ENCODE measurements at places on chromosomes 2 and 18.

DNA sequence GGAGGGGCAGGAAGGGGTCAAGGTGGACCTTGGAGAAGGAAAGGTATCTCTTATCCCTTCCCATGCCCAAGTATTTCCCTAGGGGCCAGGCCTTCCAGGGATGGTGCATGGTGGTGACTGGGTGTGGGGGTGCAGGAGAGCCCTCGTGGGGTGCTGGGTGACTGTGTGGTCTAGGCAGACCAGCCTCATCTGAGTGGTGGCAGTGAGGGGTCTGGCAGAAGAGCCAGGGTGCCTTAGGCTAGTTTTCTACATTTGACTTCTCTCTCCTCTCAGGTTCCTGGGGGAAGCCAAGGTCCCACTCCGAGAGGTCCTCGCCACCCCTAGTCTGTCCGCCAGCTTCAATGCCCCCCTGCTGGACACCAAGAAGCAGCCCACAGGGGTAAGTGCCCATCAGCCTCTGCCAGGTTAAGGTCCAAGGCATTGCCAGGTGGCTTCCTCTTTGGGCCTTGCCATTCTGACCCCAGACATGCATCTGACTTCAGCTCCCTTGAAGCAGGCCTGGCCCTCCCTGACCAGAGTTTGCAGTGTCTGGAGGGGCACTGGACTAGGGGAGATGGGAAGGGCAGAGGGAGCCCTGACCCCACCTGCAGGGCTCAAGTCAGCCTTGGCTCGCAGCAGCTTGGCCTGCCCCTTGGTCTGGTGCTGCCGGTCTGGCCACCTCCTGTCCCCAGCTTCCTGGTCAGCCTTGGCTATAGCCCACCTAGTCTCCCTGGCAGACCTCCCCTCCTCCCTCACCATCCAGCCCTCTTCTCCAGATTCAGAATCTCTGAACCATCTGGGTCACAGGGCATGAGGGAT is 49.8 kb downstream of the DYSF start:
- DNase-seq: no peak

GRCh38 chr2:8342407-8342806 is 339.4 kb upstream of the ID2 start:
- DNase-seq: no peak

GRCh38 chr2:75284345-75284744 is 85.0 kb upstream of the TACR1 start:
- DNase-seq: no peak

- DNase-seq: no peak
These were observed 644.6 kb upstream of the CNTNAP5 start for GRCh38 chr2:123380370-123380935.

DNA sequence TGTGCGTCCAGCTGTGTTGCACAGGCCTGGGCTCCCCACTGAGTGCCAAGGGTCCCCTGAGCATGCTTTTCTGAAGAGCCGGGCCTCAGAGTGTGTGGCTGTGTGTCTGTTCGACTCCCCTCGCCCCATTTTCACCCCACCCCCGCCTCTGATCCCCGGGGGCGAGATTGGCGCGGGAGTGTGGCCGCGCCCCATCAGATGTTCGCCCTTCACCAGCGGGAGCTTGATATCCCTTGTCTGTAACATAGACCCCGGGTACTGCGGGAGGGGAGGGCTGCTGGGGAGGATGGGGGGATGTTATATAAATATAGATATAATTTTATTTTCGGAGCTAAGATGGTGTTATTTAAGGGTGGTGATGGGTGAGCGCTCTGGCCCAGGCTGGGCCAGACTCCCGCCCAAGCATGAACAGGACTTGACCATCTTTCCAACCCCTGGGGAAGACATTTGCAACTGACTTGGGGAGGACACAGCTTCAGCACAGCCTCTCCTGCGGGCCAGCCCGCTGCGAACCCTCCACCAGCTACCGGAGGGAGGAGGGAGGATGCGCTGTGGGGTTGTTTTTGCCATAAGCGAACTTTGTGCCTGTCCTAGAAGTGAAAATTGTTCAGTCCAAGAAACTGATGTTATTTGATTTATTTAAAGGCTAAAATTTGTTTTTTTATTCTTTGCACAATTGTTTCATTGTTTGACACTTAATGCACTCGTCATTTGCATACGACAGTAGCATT is 1.5 kb downstream of the RHOB start:
- no peak for DNase-seq

DNA sequence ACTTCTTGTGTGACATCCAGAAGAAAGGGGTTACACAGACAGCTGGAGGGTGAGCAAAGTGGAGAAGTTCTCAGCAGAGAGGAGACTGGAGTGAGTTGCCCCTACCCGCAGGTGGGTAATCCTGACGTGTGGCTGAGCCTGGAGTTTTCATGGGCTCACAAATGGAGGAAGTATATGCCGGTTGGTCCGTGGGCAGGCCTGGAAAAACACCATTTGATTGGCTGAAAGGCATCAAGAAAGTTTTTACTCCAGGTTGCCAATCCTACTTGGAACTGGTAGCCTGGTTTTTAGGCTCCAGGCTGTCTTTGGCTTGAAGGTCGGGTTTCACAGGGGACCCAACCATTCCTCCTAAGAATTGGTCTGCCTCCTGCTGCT is 1177.4 kb upstream of the LRRTM1 start:
- no peak for DNase-seq

GRCh38 chr2:36530983-36531354 is 67.0 kb downstream of the FEZ2 start:
- DNase-seq: peak; percentile 30

DNA sequence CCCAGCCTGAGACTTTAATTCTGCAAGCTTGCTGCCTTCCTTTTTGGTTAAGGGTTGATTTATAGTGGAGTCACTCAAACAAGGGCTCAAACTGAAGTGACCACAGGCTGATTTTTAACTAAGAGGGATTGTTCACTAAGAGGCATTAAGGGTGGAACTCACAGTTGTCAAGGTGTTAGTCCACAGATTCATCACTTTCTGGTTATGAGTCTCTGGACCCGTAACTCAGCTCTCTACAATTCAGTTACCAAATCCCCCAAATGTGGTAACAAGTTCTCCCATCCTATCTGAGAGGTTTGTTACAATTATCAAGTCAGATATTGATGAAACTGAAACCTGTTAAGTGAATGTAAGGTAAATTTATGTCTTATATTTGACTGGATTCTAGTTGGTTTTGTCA is 185.9 kb upstream of the KLHL14 start:
- no peak for DNase-seq

DNA sequence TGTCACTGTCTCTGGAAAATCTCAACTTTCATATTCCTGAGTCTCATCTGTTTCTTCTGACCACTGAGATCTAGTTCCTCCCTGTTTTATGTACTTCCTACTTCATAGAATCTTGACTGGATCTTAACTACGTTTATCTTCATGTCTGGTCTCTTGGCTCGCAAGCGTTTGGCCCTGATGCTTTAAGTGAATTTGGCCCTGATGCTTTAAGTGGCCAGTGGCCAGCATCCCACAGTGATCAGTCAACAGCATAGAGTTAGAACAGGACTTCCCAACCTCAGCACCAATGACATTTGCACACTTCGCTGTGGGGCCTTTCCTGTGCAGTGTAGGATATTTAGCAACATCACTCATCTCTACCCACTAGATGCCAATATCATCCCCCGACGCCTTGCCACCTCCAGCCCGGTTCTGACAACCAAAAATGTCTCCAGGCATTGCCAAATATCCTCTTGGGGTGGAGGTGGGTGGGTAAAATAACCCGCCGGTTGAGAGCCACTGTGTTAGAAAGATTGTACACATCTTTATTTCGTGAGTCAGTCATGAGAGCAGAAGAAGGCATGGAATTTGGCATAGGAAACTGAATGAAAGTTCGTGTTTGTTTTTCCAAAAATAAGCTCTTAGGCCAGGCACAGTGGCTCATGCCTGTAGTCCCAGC is 12.2 kb downstream of the TM4SF20 start:
- no peak for DNase-seq

- no peak for DNase-seq
These were observed 13.6 kb downstream of the ADCY3 start for GRCh38 chr2:24906466-24906865.

DNA sequence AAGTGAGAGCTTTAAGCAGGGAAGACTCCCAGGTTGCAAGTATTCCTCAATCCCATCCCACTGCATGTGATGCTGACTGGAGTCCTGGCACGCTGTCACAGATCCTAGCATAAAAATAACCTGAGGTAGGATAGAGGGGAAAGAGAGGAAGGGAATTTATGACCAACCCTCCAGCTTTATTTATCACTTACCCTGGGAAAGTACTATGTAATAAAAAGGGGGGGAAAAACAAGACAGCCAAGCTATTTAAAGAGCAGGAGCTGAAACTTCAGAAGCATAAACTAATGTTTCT is 122.2 kb downstream of the SLC8A1 start:
- no peak for DNase-seq

GRCh38 chr2:177604271-177605065 is 211.9 kb downstream of the AGPS start:
- DNase-seq: no peak

GRCh38 chr2:177078416-177078815 is 134.2 kb upstream of the HNRNPA3 start:
- no peak for DNase-seq

DNA sequence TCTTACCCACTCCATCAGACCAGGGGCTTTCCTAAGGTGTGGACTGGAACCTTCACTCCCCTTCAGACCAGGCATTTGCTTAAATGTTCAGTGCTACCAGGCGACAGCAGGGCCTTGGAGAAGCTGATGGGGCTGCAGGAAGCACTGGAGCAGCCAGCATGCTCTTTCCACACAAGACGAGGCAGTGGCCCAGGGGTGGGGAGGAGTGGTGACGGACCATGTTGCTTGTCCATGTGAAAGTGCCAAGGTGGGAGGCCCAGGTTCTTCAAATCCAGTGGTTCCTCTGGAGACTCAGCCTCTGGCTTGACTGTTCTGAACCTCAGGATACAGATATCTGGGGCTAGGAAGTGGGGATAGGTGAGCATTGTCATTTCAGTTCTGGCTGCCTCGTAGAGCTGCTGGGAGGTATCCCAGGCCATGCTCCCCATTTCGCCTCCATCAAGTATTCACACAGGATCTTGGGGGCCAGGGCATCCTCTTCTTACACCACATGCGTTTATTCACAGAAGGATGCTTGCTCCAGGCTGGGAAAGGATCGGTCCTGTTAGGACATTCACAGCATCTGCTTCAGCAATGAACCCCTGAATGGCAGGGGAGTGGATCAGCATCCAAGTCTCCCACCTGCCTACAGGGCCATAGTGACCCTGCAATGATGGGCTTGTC is 62.2 kb downstream of the SFXN5 start:
- no peak for DNase-seq

DNA sequence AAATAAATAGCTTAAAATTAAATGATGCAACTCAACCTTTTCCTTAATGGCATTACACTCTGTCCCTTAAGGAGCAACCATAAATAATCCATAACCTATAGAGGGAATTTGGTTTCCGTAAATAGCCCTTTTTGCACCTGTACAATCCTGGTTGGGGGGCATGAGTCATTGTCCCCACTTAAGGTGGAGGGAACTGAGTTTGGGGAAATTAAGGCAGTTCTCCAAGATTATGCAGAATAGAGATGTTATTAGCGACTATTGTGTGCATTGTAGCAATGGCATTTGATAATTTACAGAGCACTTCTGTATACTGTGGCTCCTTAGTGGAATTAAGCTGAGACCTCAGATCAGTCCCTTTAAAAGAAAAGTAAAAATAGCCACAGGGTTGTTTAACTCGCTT is 6.6 kb downstream of the MYCN start:
- no peak for DNase-seq

DNA sequence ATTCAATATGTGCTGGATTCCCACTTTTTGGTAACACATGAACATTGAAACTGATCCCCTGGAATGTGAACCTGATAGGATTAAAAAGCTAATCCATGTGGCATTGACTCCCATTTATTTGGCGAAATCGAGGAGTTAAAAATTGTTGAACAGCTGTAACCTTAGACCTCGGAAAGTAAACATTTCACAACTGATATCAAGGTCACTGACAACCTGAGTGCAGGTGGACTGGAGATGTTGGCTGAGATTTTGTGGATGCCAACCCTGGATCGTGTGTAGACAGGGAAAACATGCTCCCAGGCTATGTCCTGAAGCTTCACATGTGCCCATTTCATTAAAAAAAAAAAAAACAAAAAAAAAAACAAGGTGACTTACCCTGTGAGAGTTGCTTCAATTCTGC is 204.8 kb downstream of the SETBP1 start:
- no peak for DNase-seq

DNA sequence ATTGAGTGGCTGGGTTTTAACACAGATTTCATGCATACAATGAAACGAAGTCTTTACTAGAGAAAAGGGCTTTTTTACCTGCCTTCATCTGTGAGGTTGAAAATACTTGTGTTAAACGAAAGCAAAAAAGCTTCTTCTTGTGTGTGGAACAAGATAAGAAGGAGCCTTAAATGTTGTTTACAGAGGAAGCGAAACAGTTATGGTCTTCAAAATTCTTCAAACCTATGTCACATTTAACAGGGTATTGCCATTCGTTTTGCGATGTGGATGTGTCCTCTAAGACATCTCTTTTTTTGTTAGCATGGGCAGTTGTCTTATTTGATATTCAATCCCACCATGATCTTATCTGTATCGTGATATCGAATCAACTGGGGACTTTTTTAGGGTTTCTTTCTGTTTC is 532.6 kb downstream of the TMEM182 start:
- no peak for DNase-seq

- peak; percentile 76 for DNase-seq
These were observed 116.2 kb downstream of the SMAD7 start for GRCh38 chr18:48834413-48835031.

DNA sequence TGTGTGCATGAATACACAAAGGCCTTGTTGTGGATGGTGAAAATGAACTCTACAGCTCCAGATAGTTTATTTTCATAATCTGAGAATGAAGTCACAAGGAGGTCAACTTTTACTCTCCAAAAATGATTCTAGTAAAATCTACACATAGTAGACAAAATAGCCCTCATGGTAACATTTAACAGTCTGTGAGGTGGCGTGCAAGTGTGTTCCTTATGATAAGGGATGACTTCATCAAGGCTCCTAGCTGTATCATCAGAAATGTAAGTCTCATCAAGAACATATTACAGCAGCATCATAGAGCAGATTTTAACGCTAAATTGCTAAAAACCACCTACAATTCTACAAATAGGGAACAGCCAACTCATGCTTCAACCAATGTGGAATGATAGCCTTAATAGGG is 72.3 kb upstream of the RIOK3 start:
- no peak for DNase-seq
